Pancreas (tissue), 10 donors: ENCODE measurements at places on chromosomes 5 and 9. TPM values are rescaled to one million over a fixed set of nuclear protein-coding genes. Genes with fewer than 3 reads are reported as not detected.

The ANKDD1B gene
- 0.38 TPM for total RNA-seq

The AQP7 gene
- total RNA-seq, result 1.0 TPM

The ADGRD2 gene
- not detected for total RNA-seq

DNA sequence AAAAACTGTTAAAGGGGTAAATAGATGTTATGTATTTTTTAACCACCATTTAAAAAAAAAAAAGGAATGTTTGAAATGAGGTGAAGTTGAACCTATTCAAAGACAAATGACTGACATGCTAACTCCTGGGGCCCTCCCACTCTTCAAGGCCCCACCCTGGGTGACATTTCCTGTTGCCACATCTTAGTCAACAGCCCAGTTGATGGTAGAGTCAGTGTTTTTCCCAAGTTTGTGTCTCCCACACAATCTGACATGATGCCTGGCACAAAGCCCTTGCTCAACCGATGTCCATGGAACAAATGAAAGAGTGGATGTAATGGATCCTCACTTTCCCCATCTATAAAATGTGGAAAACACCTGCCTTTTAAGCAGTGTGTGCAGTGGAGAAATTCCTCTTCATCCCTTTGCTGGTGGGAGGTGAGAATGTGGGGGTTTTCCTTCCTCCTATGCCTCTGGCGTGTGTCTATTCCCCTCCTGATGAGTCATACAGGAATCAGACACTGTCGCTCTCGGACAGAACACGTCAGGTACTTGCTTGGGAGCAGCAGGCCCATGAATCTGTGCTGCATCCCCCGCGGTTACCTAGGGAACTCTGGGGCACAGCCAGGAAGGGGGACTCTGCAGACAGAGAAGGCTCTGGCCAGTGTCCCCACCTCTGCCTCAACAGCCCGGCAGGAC, 13.7 kb upstream of the ADRA1B start:
- DNase-seq, result no peak

DNA sequence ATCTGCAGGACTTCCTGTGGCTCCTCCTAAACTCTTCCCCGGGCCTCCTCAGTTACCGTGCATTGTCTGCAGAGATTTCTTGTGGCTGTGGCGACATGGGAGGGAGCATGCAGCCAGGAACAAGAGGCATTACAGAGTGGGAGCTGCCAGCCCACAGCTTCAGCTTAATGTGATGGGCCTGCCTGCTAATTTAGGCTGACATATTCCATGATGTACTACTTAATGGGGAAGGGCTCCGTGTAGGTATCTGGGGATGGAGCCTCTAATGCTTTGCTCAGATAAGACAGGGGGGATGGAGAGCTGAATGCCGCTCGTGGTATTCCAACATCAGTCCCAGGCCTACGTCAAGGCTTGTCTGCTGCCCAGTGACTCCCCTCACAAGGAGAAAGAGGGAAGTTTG, 137.6 kb upstream of the GPR151 start:
- no peak for DNase-seq

The MEIKIN gene
- total RNA-seq, result 1.2 TPM

The IFNA2 gene
- not detected for total RNA-seq

- DNase-seq, result peak; percentile 40
Observed at GRCh38 chr5:160434022-160434531, 12.4 kb downstream of the PTTG1 start.

DNA sequence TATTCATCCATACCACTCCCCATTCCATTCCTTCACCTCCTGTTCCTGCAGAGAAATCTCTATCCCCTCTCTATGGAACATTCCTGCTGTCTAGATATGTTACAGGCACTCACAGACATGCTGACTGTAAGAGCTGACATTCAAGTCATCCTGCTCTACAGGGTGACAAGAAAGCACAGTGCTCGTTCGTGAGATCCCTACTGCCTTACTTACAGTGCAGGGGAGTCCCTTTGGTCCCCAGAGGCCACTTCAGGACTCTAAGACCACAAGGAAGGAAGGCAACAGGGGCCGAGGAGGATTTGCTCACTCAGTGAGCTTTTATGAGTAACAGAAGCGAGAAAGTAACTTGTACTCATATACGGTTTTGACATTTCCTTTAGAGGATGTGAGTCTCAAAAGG, 110.5 kb downstream of the GAS1 start:
- no peak for DNase-seq

- DNase-seq, result no peak
Observed at GRCh38 chr5:150255659-150256409, 33.7 kb downstream of the CAMK2A start.

The ANKRD34B gene
- total RNA-seq, result not detected

- no peak for DNase-seq
Observed at GRCh38 chr5:176183321-176184074, 54.7 kb upstream of the SIMC1 start.

DNA sequence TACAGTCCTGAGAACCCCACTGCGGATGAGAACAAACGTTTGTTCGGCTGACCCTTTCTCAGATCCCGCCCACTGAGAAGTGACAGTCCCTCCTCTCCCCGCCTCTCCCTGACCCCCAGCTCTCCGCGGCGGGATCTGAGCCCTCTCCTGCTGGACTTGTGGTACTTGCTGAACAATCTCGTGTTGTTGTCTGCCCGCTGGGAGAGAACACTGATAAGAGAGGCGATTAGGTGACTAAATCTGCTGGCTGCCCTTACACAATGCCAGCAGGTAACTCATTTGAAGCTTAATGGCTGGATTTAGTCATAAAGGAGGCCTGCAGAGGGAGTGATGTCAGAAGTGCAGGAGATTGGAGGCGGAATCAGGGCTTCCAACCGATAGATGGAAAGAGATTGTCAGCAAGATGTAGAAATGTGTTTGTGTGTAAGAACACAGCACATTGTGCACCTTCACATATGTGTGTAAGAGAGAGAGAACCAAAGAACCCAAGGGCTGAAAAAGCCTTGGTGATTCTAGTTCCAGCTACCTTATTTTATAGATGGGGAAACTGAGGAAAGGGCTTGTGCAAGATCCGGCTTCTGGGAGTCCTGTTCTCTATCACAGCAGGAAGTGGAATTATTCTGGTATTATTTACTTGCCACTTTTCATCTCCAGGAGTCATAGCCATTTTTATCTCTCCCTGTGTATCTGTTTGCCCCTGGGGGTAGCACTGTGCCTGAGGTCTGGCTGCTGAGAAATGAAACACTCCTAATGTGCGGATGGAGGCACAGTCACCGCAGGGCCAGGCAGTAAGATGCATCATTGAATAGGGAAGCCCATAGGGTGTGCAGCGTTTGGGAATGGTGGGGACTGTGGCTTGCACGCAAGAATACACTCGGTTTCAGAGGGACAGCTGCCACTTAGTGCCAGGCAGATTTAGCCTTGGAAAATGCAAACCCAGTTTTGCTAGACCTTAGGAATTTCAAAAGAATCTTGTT, 203.7 kb upstream of the MSX2 start:
- peak; percentile 23 for DNase-seq

DNA sequence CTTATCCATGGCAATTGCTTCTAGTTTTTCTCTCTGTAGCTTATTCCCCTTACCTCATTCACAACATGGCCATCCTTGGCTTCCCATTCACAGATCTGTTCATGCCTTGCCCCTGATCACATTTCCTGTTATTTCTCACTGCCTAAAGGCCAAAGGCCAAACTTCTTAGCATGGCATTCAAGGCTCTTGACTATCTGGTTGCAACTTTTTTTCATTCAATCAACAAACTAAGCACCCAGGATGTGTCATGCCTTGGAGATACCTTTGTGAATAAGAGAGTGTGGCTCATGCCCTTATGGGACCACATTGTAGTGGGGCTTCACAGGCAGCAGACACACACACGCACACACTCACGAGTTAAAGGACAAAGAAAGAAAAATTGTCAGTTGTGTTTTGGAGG, 27.6 kb downstream of the FGF1 start:
- DNase-seq, result no peak

DNA sequence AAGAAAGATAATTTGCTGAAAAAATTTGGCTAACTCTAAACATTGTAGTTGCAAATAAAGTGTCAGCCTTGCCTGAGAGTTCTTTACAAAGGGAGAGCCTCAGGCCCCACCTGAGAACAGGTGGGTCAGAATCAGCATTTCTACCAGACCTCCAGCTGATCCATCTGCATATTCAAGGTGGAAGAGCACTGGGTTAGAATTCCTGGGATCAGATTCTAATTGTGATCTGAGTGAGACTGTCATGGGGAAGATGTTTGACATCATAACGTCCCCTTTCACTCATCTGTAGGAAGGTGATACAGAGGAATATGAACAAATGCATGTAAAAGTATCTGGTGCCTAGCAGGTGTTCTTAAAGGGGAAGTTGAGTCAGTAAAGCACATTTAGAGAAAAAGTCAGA, 54.6 kb downstream of the FBXL7 start:
- no peak for DNase-seq

The PTGS1 gene
- 2.3 TPM for total RNA-seq
